ENCODE measurements at places on chromosomes 1 and 21.

DNA sequence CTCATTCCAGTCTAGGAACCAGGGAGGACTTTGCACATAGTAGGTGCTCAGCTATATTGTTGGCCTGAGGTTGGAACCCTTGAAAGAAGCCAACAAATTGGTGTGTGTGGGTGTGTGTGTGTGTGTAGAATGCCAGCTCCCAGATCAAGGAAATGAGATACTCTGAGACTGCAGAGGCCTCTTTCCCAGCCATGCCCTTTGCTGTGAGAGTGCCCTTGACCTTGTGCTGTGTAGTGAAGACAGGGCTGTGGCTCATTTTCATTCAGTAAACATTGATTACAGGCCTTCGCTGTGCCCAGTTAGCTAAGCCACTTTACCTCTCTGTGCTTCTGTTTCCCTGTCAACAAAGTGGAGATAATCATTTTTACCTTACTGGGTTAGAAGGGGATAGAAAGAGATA, 3.2 kb downstream of the CYP4B1 start:
- no peak for ATAC-seq

DNA sequence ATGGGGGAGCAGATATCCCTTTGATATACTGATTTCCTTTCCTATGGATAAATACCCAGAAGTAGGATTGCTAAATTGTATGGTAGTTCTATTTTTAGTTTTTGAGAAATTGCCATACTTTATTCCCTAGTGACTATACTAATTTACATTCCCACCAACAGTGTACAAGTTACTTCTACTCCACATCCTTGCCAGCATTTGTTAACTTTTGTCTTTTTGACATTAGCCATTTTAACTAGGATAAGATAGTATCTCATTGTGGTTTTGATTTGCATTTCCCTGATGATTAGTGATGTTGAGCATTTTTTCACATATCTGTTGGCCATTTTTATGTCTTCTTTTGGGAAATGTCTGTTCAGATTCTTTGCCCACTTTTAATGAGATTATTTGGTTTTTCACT, 620.6 kb upstream of the CAMK1G start:
- ATAC-seq: no peak

DNA sequence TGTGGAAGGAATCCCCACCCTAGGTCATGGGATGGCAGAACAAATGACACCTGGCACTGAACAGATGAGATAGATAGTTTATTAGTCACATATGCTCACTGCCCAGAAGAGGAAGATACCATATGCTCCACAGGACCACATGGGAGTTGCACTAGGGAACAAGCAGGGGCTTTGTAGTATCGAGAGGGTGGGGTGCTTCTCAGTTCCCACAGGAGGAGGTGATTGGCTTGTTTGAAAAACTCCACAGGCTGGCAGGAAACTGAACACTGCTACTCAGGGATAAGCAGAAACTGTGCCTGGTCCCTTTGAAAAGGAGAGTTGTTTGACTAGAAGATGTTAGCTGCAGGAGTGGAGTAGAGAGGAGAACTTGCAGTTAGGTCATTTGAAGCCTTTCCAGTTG, 31.9 kb upstream of the RXRG start:
- ATAC-seq: no peak

- ATAC-seq: peak; percentile 39
Observed at GRCh38 chr1:200184196-200184595, 156.7 kb downstream of the NR5A2 start.

DNA sequence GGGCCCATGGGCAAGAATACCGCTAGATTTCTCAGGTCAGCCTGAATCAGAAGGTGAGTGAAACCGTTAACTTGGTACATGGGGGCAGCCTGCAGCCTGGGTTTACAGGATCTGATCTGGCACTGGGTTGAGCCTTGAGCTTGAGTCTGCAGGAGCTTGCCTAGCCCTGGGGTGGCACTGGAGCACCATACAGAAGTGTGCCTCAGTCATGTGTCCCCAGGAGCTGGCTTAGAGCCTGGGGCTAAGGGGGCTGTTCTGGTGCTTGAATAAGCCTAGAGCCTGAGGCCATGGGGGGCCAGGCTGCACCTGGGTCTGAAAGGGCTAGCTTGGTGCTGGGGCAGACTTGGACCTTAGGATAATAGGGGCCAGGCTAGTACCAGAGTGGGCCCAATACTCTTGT, 457.2 kb upstream of the PBX1 start:
- no peak for ATAC-seq

DNA sequence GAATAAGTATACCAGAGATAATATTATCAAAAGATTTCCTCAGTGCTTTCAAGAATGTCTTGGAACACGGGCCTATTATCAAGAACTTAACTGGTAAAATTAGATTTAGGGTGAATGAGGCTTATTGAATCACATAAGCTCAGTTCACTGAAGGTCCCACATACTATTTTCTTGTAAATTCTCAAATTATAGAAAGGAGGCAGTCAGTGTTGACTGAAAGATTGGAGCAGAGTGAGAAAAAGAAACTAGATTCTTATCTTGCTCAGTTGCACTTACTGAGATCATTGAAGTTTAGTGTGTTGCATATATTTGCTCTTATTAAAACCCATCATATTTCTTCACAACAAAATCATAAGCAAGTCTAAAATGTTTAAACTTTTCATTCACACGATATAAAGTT, 3.9 kb upstream of the RGS1 start:
- no peak for ATAC-seq

DNA sequence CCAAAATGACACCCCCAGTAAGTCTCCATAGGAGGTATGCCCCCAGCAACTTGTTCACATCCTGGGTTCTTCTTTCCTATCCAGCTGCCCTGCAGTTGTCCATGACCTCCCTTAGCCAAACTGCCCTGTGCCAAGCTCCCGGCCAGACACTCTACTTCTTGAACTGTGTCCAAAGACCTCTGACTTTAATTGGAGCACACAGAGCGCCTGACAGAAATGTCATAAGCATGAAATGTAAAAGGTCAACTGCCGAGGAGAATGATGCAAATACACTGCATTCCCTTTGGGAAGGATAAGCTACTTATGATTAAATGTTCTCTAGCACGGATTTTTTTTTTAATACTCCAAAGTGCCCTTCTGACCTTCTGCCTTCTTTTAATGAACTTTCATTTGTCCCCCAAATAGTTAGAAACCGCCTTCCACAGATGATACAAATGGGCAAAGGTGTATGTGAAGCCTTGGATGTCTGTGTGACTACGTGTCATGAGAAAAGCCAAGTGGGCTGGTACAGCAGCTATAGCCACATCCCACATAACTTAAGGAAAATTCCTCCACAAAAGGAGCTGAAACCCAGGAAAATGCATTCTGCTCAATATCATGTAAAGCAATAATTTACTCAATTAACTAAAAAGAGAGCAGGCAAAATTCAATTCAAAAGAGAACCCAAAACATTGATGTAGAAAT, 26.8 kb downstream of the PALMD start:
- no peak for ATAC-seq

DNA sequence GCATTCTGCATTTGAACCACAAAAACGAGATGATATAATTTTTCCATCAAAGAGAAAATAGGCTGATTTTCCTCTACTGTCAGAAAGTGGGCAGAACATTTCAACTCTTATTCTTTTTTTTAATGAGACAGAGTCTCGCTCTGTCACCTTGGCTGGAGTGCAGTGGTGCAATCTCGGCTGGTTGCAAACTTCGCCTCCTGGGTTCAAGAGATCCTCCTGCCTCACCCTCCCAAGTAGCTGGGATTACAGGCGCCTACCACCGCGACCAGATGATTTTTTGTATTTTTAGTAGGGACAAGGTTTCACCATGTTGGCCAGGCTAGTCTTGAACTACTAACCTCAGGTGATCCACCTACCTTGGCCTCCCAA, 11.6 kb downstream of the DSTYK start:
- ATAC-seq: no peak

DNA sequence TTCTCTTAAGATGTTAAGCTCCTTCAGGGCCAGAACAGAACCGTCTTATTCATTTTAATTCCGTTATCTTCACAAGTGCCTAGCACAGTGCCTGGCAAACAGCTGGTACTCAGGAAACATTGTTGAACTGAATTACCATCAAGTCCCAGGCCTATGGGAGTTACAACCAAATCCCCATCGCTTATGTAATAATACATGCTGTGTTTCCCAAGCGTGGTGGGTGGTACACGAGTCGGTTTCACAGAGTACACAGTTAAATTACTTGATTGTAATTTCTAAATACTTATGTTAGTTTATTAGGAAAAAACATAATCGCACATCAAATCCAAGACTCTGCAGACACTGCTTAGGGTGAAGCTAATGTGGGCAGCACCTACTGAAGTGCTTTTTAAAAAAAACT, 1.0 kb downstream of the ANGEL2 start:
- ATAC-seq: no peak

GRCh38 chr1:198986036-198986435, 347.2 kb downstream of the PTPRC start:
- no peak for ATAC-seq

GRCh38 chr1:203558064-203558760, 64.3 kb downstream of the OPTC start:
- ATAC-seq: peak; percentile 26

DNA sequence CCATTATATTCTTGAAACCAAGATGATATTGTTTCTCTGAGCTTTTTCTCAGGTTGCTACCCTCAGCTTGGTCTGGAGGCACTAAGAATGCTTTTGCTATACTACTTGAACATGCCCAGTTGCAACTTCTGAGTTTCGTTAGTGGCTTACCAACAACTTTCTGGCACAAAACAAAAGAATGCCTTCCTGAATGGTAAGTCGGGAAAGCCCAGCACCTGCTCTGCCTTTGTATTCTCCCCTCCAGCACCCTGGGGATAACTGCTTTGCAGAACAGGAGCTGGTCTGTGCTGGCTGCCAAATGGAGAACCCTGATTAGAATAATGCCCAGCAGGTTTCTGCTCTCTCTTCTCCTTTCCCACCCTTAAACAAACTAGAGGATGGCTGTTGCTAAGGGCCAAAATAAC, 149.3 kb downstream of the TGFB2 start:
- peak; percentile 31 for ATAC-seq

- no peak for ATAC-seq
Observed at GRCh38 chr1:8472668-8473067, 154.8 kb downstream of the SLC45A1 start.

DNA sequence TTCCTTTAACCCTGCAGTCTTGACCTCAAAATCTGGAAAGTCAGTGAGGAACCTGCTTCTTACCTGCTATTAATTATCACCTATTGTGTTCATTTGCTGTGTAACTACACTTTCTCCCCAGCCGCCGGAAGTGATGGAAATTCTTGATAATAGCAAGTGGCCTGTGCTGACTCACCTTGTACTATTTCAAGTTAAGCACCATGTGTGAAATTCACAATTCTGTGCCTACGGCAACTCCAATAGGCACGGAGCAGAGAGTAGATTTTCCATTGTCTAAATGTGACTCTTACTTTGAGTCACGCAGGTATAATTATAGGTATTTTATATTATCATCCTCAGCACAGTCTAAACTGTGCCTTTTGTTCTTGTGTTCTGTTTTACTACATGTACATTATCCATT, 466.8 kb downstream of the KIF26B start:
- ATAC-seq: no peak

DNA sequence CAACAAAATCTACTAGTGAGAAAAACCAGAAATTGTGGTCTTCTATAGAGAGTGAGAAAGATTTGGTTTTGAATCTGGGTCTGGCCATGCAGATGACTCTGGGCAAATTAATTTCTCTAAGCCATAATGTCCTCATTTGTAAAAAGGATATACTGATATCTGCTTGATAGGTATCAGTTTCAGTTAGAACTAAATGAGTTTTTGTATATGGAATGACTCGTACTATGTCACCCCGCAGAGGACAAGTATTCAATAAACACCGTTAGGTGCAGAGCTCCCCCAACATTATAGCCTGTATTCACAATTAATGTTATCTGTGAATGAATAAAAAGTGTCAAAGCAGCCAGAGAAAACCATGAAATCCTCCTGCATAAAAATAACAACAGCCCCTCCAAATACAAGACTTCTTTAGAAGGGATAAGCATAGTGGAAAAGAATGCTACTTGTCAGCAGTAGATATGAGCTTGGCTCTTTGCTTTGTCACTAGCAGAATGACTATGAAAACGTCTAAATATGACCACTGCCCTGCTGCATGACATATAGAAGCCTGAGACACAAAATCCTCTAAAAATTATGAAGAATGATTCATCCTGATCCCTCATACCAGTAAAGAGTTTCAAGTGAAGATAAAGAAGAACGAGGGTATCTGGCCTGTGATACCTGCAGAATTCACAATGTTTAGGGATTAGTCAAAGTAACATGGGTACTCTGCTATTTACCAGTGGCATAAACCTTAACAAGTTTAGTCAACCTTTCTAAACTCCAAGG, 17.8 kb downstream of the SCAF4 start:
- no peak for ATAC-seq

- no peak for ATAC-seq
Observed at GRCh38 chr21:15870819-15871218, 141.0 kb downstream of the USP25 start.

DNA sequence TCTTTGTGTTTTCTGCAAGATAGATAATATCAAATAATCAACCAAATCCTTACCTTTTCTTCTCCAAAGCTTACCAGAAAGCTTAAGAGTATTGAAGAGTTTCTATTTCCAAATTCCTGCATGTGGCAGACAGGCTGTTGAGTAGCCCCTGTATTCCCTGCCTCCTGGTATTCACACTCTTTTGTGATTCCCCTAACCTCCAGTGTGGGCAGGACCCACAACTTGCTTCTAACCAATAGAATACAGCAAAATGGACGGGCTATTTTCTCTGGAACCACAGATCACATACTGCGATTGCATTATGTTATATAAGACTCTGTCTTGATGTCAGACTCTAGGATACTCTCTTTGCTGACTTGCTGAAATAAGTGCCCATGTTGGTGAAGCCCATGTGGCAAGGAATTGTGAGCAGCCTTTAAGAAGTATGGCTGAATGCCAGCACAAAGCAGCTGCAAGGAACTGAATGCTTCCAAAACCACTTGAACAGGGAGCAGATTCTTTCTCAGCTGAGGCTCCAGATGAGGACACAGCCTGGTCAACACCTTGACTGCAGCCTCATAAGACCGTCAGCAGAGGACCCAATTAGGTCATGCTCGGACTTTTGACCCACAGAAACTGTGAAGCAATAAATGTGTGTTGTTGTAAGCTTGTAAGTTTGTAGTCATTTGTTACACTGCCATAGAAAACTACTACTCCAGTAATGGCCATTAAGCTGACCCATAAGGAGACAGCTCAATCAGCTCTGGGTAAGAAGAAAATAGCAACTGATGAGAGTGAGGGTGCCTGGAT, 47.9 kb upstream of the PLXNA2 start:
- ATAC-seq: no peak

GRCh38 chr1:110541906-110542395, 23.0 kb upstream of the KCNA10 start:
- no peak for ATAC-seq

DNA sequence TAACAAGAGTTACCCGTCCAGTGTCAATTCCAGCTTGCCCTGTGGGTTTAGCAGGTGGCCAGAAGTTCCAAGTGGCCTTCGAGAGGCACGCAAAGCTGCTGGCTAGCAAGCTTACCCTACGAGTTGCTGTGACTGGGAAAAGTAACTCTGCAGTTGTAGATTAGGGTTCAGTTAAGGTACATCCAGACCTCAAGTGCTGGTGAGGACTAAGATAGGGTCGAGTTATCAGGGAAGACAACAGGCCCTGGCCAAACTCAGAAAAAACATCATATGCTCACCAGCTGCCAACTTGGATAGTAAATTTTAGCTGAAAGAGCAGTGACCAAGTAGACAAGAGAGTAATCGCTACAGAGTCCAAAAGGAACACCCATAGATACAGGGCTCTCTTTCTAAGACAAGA, 27.7 kb upstream of the LRRC7 start:
- no peak for ATAC-seq

Data from motor neuron (in vitro differentiated cells).